HS-5 (cell line): ENCODE measurements at places on chromosomes 1 and 21.

GRCh38 chr1:179137617-179138255, 55.9 kb downstream of the TOR3A start:
- no peak for DNase-seq

DNA sequence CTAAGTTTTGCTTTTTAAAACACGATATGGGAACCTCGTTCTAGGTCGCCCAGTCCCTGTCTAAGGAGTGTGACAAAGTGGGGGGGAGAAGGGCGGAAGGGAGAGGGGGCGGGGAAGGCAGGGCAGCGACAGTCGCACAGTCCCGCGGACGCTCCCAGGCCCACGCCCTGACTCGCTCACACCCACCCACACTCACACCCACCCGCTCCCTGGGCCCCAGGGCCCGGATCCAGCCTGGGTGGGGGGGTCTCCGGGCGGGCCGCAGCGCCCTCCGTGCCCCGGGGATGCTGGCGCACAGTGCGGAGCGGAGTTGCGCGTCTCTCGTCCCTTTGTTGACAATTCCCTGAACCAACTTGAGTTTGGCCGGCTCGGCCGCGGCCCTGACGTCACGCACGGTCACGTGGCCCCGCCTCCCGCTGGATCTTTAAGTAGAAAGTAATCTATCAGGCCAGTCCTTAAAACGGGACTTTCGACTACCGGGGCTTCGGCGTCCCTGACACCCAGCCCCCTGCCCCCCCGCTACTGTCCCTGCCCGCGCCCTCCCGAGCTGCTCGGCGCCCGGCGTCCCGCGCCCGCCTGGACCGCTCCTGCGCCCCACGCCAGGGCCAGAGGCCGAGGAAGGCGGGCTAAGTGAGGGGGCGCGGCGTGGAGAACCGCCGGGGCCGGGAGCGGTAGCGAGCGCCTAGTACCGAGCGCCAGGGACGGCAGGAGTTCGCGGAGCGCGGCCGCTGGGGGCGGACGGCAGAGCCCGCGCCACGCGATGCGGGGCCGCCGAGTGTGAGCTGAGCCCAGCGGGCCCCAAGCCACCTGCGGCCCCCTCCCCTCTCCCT, at the start of gene FOXD3:
Gene FOXD3, plus strand, starts transcription at position 454 of the 830 bp plus-strand sequence. CDS start 492 bp downstream, outside the sequence.
- DNase-seq = no peak

GRCh38 chr1:185257950-185258208, 59.2 kb downstream of the IVNS1ABP start:
- no peak for DNase-seq

DNA sequence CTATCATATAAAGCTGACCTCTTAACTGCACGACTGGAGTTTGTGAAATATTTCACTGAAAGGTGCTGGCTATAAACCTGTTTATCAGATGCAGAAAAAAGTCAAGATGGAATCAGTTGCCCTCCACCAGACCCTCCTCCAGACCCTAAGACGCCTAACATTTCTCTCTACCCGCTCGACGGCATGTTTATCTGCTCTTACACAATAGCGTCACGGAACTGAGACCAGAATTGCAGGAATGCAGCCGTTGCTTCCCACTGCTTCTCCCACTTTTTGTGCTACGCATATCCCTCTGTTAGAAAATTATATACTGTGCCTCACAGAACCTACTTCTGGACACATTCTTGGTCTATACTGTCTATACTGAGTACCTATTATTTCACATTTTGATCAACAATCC, 28.2 kb upstream of the FAM131C start:
- DNase-seq = no peak

DNA sequence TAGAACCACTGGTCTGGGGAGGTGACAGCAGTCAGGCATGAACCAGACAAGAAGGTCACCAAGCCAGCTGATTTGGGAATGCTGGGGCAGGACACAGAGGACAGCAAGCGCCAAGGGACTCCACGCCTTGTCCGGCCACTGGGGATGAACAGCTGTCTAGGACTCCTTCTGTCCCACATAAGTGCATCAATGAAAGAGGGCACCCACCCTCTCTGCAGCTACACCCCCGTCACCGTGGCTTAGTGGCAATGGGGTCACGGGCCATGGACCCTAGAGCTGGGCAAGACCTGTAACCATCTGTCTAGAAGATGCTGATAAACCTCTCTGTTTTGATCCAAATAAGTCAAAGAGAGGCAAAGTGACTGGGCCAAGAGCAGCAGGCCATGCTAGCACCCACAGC, 16.8 kb downstream of the UBE2G2 start:
- DNase-seq = no peak

DNA sequence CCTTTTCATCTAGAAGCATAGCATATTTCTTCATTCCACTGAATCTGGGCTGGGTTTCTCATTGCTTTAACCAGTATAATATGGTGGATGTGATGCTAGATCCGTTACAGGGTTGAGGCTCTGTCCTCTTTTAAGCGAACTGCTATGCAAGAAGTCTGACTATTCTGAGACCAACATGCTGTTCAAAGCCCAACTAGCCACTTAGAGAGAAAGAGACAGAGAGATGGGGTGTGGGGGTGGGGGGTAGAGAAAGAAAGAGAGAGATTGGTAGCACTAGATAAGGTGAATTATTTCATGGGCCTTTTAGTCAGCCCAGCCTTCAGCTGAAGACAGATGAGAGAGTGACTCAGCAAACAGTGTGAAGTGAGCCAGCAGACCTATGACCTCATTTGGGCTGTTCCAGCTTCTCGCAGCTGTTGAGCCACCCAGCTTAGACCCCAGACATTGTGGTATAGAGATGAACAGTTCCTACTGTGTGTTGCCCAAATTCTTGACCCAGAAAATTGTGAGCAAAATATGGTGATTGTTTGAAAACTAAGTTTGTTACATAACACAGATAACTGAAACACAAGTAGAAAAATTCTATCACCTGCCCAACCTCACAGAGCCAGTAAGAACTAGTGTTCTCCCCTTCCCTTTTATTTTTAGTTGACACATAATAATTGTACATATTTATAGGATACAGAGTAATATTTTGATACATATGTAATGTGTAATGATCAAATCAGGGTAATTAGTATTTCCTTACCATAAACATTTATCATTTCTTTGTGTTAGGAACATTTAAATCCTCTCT, 40.7 kb upstream of the PRKACB start:
- peak; percentile 68 for DNase-seq

DNA sequence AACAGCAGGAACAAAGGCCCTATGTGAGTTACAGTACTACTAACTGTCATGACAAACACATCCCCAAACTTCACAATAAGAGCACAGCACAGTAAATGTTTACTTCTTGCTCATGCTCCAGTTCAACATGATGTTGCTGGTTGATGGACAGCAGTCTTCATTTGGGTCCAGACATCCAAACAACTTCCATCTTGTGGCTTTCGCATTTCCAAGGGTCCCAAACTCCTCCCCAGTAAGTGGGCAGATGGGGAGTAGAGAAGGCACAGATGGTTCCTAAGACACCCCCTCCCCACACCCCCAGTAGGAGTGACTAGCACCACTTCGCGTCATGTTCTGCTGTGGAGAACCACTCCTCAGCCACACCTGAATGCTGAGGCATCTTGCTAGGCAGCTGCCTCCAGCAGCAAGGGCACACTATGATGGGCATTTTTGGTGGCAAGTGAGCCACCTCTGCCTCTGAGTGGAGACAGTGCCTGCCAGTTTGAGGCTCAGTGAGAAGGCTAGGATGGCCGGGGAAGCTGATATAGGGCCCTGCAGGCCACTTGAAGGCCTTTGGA, 32.7 kb upstream of the CD2 start:
- no peak for DNase-seq

DNA sequence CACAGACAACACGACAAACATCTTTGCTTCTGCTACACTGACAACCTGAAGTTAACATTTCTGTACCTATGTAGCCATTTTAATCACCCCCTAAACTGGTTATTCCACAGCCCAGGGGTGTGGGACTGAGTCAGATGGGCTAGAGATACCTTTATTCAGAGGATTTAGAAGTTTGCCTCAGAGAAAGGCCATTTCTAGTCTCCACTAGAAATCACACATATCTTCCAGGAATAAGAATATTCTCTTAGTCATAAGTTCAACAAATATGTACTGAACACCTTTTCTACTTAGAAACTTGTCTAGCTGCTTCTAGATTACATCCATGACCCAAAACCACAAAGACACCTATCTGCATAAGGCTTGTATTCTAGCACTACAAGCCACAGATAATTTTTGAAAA, 38.8 kb downstream of the ERG start:
- DNase-seq = no peak

DNA sequence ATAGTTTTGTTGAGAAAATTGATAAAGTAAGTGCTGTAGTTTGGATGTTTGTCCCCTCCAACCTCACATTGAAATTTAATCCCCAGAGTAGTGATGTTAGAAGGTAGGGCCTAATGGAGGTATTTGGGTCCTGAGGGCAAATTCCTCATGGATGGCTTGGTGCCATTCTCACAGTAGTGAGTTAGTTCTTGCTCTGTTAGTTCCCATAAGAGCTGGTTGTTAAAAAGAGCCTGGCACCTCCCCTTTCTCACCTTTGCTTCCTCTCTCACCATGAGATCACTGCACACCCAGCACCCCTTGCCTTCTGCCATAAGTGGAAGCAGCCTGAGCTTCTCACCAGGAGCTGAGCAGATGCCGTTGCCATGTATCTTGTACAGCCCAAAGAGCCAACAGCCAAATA, 354.8 kb upstream of the NFIA start:
- DNase-seq = no peak

GRCh38 chr1:7223334-7224080, 438.3 kb downstream of the CAMTA1 start:
- peak; percentile 86 for DNase-seq

- peak; percentile 28 for DNase-seq
Measured at GRCh38 chr21:14737922-14738321, 191.8 kb upstream of the SAMSN1 start.

GRCh38 chr1:24536391-24536840, 19.5 kb upstream of the NCMAP start:
- DNase-seq = no peak

DNA sequence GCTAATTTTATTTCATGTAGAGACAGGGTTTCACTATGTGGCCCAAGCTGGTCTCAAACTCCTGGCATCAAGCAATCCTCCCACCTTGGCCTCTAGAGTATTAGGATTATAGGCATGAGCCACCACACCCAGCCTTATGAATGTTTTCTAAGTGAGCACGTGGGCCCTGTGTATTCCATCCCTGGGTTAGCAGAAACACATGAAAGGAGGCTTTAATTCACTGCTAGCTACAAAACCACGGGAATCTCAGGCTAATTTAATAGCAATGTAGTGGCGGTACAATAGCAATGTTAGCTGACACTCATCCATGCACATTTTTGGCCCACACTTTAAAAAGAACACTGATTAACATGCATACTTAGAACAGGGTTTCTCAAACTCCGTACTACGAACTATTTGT, 32.0 kb downstream of the VTCN1 start:
- no peak for DNase-seq

DNA sequence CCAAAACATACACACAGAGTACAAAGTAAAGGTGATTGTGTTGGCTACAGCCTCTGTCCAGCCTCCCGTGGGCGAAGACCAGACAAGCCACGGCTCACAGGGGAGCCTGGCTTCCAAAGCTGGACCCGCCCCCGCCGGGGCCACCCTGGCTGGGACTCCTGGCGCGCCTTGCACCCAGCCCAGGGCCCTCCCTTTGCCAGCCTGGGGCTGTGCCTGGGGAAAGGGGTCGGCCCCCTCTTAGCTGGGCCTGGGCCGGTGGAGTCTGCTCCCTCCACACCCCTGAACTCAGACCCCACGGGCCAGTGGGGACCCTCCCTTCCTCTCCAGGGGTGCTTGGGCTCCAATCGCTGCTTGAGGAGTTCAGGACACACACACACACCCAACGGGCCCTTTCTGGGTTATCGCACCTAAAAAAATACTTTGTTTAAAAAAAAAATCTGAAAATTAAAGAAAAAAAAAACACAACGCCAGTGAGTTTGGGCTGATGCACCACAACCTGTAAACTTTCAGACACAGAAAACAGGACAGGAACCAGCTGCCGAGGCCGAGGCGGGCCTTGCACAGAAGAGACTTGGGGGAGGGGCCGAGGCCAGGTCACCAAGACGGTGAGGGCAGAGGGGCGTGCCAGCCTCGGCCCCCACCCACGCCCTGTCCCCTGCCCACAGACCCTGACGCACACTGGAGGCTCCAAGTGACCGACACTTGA, 56.3 kb downstream of the KCNAB2 start:
- DNase-seq = no peak

- DNase-seq = no peak
Measured at GRCh38 chr1:167249702-167250101, 29.0 kb downstream of the POU2F1 start.

DNA sequence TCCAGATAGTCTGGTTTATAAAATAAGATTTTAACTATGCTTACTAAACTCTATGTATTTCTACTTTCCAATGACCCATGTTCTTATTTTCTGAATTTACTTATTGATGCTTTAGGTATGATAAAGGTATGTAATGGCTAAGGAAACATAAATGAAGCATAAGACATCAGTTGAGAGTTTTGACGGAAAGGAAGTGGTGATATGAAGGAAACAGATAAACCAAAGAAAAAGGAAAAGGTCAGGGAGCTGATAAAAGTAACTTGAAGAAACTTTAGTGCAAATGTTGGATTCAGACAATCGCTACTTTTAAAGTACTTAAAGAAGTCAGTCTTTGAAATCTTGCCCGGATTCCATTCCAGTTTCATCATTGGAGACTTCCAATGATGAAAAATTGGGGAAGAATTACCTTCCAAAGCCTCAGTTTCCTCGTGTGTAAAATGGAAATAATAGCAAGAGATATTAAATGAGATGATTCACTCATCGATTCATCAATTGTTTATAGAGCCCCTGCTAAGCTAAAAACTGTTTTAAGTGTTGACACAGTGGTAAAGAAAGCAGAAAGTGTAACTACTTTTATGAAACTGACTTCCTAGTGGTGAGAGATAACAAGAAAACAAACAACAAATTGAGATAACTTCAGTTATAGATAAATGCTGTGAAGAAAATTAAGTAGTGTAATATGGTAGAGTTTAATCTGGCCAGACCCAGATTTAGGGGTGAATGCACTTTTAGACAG, 10.6 kb downstream of the PTPRC start:
- no peak for DNase-seq

GRCh38 chr1:226798427-226799411, 59.6 kb upstream of the ITPKB start:
- no peak for DNase-seq

- DNase-seq = no peak
Measured at GRCh38 chr1:29518183-29518835, 282.0 kb downstream of the PTPRU start.
